ENCODE measurements at places on chromosomes 4 and X.

GRCh38 chrX:47162927-47163583, 18.0 kb downstream of the RBM10 start:
- no peak for DNase-seq

GRCh38 chr4:33262824-33263223, 2542.7 kb downstream of the PCDH7 start:
- no peak for DNase-seq

GRCh38 chrX:48896611-48897011, 957 bp downstream of the TIMM17B start:
- DNase-seq: no peak

- DNase-seq: no peak
Measured at GRCh38 chr4:30959781-30960485, 239.8 kb downstream of the PCDH7 start.

GRCh38 chr4:38049545-38050170, 89.5 kb downstream of the PTTG2 start:
- DNase-seq: no peak

Data from CD4-positive, alpha-beta T cell treated with Interleukin-4 for 1 hour (primary cell).